NCI-H446 (cell line): ENCODE measurements at places on chromosomes 12 and 14.

- DNase-seq, result no peak
These were observed 2.7 kb downstream of the SSH1 start for GRCh38 chr12:108854451-108855283.

DNA sequence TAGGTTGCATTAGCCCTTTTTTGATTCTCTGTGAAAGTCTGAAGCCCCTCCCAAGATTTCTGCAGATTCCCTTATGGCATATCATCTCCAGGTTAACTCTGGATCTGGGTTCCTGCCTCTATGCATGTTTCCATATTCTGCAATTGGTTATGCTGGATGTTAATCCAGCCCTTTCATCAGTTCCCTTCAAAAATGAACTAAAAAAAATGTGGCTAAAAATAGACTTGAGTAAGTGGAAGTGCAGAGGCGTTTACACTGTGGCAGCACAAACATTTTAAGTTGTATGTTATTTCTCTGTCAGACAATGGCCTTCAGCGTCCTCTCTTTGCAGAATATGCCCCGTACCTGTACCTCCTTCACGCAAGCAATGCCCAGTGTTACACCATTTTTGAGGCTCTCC, 11.4 kb downstream of the MGST1 start:
- DNase-seq, result no peak

GRCh38 chr12:94706250-94706661, 55.9 kb upstream of the TMCC3 start:
- DNase-seq, result no peak

GRCh38 chr12:19965196-19966038, 402.9 kb upstream of the PDE3A start:
- DNase-seq, result no peak

- DNase-seq, result no peak
These were observed 331.1 kb downstream of the BCL11B start for GRCh38 chr14:98940693-98941437.

- DNase-seq, result no peak
These were observed 28.4 kb downstream of the NFYB start for GRCh38 chr12:104109446-104110271.

GRCh38 chr14:65753061-65753460, 340.5 kb downstream of the FUT8 start:
- DNase-seq, result no peak

DNA sequence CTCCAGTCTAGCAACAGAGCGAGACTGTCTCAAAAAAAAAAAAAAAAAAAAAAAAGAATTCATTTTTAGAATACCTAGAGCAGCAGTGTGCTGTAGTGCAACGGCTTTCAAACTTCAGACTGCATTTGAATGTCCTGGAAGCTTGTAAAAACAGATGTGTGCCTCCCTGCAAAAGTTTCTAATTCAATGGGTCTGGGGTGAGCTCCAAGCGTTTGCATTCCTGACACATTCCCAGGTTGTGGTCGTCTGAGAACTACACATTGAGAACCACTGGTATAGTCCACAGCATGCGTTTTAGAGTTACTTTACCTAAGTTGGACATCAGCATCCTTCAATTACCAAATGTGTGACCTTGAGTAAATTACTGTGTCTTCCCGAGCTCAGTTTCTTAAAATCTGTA, 816.8 kb downstream of the NRXN3 start:
- no peak for DNase-seq

DNA sequence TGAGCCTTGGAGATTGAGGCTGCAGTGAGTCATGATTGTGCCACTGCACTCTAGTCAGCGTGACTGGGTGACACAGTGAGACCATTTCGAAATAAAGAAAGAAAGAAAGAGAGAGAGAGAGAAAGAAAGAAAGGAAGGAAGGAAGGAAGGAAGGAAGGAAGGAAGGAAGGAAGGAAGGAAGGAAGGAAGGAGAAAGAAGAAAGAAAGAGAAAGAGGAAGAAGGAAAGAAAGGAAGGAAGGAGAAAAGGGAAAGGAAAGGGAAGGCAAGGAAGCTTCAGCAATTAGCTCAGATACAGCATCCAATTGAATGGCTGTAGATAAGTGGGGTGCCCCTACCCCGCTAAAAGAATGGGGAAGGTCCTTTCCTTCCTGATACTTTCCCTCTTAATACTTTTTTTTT, 9.5 kb upstream of the NAA30 start:
- no peak for DNase-seq

- DNase-seq, result no peak
These were observed 280.0 kb upstream of the RTL1 start for GRCh38 chr14:101183376-101184103.

- DNase-seq, result no peak
These were observed 237.2 kb downstream of the TTC8 start for GRCh38 chr14:89061696-89062095.

DNA sequence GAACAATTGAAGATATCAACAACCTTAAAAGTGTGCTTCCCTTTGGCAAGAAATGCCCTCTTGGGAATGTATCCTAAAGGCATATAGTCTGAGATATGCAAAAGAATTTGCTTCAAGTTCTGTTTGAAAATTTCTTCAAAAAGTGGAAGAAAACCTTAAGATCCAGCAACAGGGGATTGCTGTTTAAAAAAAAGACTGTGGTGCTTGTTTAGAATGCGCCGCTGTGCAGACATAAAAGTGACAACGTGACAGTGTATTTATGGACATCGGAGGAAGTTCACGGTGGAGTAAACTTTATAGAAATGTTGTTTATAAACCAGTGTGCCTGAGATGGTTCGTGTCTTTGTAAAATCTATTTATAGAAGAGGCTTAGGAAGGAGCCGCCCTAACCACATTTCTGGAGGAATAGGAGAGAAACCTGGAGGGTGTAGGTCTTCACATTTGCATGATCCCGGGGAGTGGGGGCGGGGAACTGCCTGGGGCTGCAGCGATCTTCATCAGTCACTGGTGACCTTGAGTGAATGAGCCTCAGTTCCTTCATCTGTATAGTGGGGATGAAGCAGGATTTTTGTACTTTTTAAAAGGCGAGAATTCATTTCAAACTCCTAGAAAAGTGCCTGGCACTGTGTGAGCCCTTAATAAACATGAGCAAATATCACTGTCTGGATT, 27.5 kb downstream of the ADGRD1 start:
- no peak for DNase-seq

GRCh38 chr12:121797937-121798786, 4.7 kb upstream of the RHOF start:
- DNase-seq, result peak; percentile 49

DNA sequence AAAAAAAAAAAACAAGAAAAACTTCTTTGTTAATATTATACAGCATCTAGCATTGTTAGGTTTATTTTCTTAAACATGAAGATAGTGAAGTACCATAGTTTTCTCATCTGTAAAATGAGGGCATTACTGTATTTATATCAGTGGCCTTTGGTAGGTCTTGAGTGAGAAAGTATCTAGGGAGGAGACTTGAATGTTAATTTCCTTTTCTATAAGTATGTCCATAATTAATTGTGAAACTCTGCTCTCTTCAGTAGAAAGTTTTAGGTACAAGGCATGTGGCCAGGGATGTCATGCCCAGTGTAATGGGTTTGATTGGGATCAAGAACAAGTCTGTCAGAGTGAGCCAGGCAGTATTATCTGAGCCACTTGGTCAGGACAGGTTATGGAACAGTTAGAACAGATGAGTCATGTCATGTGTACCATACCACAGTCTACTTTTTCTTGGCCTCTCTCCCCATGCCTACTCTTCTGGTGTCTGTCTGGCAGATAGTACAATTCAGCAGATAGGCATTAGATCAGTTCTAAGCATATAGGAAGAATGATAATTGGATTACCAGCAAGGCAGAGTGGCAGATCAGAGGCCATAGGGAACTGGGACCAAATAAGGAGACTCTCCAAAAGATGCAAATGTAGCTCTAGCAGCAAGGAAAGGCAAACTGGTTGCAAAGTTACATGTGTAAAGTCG, 30.4 kb downstream of the FBXO34 start:
- no peak for DNase-seq
